ENCODE measurements at places on chromosomes 1 and 21. TPM values are rescaled to one million over a fixed set of nuclear protein-coding genes. Genes with fewer than 3 reads are reported as not detected.

PLCH2 gene
- polyA plus RNA-seq: not detected

PPT1 gene
- 90.5 TPM for polyA plus RNA-seq

IFT25 gene
- 202 TPM for polyA plus RNA-seq

KPRP gene
- polyA plus RNA-seq: not detected

FCRL5 gene
- not detected for polyA plus RNA-seq

ARHGEF16 gene
- polyA plus RNA-seq: 0.78 TPM

CPTP gene
- polyA plus RNA-seq: 12.9 TPM

RAB25 gene
- polyA plus RNA-seq: not detected

ZNF697 gene
- polyA plus RNA-seq: 6.7 TPM

OR2T29 gene
- not detected for polyA plus RNA-seq

PTTG1IP gene
- 86.9 TPM for polyA plus RNA-seq

ALPL gene
- polyA plus RNA-seq: not detected

FCER1G gene
- 0.47 TPM for polyA plus RNA-seq

DNA sequence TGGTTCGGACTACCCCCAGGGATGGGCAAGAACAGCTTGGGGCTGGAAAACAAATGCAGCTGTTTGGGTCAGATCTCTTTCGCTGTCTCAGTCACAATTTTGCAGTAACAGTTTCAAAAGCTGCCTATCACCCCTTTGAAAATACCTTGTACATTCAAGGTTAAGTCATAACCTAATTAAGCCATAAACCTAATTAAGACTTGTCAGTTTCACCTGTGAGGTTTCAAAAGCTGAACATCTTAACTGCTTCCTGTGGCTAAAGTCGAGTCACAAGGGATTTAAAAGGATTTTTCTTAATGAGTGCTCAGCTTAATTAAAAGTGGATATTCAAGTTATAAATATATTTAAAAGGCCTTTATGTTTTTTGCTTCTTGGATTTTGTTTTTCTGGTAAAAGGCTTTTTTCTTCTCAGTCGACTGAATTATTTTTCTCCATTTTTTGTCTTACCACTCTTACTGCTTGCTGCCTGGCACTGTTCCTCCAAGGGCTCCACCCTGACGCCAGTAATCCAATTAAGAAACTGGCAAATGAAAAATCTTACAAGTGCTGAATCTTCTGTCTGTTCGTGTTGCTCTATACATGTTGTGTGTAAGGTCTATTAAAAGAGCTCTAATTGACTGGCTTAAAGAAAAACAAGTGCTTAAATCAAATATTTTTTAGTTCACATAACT, 31.3 kb downstream of the CBR1 start:
- DNase-seq: no peak

DNA sequence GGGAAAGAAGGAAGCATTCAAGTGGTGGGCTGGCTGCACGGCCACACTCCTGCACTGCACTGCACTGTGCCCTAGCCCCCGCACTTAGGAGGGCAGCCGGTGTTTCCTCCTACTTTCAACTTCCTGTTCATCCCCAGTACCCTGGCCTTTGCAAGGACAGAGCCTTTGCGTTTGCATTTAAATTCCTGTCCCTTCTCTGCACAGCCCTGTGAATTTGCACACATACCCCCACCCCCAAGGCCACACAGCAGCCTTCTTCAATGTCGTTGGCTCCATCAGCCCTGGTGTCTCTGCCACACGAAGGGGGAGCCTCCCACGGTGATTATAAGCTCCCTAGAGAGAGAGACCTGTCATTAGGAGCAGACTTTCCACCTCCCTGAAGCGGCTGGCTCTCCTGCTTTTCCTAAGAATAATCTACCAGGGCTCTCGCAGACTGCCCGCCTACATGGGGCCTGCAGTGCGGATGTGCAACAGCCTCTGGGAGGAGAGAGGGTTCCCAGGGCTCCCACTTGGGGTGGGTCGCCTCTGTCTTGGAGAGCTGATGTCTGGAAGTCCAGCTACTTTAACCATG, 13.2 kb upstream of the SLC45A3 start:
- DNase-seq: no peak

DNA sequence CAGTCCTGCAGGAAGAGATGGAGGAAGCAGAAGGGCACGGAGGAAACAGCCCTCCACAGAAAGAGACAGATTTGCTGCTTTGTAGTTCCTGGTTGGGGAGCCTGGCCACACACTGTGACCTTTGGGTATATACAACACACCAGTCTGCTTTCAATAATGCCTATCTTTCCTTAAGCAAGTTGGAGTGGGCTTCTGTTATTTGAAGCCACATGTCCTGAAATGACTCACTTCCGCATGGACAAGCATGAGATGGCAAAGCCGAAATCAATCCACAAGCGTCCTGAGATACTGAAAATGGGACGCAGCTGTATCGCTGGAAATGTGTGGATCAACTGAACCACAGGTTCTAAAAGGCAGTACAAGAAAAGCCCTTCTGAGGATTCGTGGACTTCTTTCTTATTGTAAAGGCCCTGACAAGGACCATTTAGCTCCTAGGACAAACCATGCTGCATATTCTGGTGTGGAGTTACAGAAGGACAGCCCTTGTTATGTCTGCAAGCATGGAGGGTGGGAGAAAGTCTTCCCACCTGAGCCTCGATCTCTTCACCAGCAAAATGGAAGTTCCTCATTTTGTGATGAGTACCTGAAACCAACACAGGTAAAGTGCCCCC, 22.7 kb upstream of the FHAD1 start:
- no peak for DNase-seq

- no peak for DNase-seq
Observed at GRCh38 chr21:34797921-34798535, 129.2 kb downstream of the CLIC6 start.

DNA sequence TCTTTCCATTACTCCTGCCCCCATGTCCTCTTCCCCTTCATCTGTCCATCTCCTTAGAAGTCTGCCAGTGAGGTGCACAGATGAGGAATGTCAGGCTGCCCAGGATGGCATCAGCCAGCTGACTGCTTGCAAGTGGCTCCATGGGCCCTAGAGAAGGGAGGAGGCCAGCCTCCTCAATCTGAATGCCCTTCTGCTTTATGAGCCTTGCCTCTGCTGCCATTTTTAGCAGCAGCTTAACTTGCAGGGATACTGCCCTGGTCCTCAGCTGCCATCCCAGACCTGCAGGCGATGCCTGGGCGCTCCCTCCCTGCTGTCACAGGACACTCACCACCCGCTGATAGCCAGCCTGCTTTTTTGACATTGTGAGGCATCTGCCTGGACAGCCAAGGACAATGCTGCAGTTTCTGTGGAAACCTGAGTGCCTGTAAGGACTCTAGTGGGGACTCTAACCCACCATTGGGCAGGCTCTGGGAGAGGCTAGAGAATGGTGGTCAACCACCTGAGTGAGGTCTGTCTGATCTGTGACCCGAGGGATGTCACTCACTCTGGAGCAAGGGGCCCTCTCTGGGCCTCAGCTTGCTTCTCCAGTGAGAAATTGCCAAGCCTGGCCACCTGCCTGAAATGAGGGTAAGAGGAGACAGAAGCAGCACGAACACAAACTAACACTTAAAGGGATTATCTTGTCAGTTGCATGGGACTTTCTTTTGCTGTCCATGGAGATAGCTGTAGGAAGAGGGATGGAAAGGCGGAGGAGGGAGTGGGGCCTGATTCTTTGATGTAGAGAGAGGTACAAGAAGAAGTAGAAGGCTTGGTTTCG, 185.0 kb downstream of the MIS18A start:
- no peak for DNase-seq

DNA sequence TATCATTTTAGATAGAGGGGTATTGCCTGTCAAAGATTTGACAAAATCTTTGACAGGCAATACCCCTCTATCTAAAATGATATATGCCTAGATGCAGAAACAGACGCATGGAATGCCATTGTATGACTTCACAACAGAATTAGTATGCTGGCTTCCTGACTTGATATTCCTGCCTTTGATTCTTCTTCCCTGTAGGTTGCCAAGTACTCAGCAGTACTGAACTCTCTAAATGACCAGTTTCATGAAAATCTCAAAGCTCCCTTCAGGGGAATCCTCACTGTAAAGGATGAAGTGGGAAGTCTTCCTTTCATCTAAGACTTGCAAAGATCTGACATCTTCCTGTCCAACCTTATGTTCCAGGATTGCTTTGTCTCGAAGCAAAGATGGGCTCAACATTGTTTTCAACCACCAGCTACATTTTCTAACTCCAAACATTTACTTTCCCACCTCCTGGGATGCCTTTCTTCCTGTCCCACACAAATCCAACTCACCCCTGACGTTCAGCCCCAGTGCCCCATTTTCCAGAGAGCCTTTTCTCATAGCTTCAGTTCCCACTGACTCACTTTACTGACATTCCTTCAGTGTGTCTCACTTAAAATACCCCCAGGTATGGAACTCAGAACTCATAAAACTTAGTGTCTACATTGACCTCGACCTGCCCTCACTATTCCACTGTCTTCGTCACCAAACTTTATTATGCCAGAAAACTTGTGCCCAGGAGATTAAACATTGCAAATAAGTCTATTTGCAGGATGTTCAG, 67.3 kb upstream of the KCNJ6 start:
- DNase-seq: no peak

DNA sequence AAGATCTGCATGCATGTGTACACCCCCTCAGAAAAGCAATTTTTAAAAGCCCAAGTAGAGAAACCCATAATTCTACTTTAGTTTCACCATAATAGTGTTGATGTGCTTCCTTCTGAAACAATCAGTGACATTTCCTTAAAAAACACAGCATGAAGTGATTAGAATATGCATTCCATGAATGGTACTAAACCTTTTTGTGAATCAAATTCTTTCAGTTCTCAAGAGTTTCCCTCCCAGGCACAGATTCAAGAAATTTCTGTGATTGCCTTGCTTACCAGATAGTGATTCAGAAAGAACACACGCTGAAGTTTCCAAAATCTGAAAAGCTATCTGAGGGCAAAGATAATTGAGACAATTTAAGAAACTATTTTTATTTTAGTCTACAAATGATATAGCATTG, 136.4 kb upstream of the ADGRL2 start:
- no peak for DNase-seq

DNA sequence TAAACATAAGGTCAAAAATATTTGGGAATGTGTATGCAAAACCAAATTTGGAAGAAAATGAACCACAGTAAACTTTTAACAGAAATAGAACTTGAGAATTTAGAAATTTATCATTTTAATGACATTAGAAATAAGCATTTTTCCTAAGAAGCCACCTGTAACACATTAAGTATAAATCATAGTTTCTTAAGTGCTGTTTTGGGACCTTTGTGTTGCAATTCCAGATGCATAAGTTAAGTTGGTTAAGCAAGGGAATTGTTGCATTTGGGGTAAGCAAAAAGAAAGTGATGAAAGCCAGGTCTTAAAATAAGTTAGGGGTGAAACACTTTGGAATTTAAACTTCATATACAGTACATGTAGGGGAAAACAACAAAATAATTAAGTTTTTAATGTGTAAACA, 49.8 kb downstream of the CDKN2C start:
- no peak for DNase-seq

GRCh38 chr1:231613419-231614349, 12.9 kb upstream of the DISC1 start:
- DNase-seq: no peak

GRCh38 chr1:111720977-111721786, 18.0 kb downstream of the INKA2 start:
- no peak for DNase-seq

DNA sequence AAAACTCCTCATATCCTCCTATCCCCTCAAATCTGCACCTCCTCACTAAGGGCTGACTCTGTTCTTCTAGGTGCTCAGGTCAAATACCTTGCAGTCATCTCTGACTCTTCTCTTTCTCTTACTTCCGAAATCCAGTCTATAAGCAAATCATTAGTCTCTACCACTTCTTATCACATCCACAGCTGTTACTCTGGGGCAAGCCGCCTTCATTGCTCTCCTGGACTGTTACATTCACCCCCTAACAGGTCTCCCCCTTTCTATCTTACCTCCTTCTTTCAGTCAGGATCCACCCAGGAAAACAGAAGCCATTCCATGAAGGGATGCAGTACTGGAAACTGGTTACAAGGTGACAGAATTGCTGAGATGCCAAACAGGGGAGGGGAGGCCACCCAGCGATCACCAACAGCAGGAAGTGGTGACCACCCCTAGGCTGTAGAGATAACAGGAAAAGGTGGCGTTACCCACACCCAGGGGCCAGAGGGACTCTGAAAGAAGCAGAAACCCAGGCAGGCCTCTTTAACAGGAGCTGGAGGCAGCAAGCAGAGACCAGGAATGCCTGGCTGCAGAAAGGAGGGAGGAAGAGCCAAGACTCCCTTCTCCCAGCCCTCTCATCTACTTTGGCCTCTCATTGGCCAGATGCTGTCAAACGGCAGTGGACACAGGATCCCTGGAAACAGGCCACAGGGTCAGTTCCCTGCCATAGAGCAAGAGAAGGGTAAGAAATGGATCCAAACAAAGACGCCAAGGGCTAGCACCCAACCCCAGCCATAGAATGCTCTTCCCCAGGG, 55.5 kb upstream of the FOXO6 start:
- DNase-seq: no peak

- no peak for DNase-seq
Observed at GRCh38 chr21:16037421-16037955, 307.7 kb downstream of the USP25 start.

DNA sequence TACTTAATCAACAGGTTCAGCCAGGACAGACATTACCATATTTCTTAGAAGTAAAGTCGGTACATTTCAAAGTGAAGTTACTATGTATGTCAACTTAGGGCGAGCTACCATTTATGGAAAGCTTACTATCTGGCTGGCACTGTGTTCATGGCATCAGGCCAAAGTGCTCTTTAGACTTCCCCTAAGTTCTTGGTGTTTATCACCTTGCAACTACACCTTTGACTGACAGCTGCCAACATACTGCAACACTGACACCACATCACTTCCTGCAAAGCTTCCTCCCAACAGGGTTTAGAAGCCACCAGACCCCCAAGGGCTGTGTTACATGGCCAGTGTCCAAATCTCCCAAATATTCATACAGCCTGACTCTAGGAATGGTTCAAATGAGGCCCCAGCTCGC, 61.0 kb downstream of the TIAM1 start:
- DNase-seq: no peak

DNA sequence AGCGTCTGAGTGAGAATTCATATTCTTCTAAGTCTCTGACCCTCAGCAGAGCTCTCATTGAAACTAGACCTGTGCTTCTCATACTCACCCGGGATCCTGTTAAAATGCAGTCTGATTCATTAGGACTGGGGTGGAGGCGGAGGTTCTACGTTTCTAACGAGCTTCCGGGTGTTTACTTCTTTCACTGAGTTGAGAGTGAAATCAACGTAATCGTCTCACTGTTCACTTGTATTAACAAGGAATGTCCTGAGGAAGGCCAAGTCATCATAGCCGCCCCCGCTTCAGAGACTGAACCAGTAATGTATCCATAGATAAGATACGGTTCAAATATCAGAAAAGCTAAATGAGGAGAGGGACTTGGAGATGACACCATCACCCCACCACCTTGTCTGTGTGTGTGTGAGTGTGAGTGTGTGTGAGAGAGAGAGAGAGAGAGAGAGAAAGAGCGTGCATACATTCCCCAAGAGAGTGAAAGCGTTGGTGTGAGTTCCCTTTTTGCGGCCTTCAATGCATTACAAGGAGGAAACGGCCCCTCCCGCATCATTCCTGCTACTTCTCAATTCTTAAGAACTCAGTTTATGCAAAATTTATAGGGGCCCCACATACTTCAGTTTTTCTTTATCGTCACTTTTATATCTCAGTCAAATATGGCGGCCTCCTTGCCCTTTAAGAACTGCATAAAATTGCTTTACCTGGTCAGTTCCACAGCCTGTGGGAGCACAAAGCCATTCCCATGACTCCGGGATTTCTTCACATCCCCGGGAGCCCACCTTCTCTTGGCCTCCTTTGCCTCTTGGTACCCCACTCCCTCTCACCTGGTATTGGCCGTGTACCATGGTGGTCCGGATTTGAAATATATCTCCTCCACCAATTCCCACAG, 19.8 kb downstream of the KMO start:
- peak; percentile 62 for DNase-seq

- no peak for DNase-seq
Observed at GRCh38 chr1:57550092-57550491, 126.2 kb upstream of the DAB1 start.

GRCh38 chr21:20662514-20662913, 335.7 kb upstream of the NCAM2 start:
- DNase-seq: no peak
